Placental pericyte (primary cell): ENCODE measurements at places on chromosomes 7 and 10. TPM values are rescaled to one million over a fixed set of nuclear protein-coding genes. Genes with fewer than 3 reads are reported as not detected.

The PRPS1L1 gene
- not detected in 2 replicates for total RNA-seq

The PGAM2 gene
- 0.44 TPM in 1 of 2 replicates, not detected in the other for total RNA-seq

The SEMA3E gene
- total RNA-seq, result under 0.01 and 1.7 TPM in 2 replicates

The PTN gene
- 5.9 and 9.6 TPM in 2 replicates for total RNA-seq

The ANKRD30A gene
- under 0.01 TPM in 1 of 2 replicates, not detected in the other for total RNA-seq

The SKIDA1 gene
- total RNA-seq, result under 0.01 TPM in 1 of 2 replicates, not detected in the other

The CCL26 gene
- total RNA-seq, result 0.88 TPM in 1 of 2 replicates, not detected in the other

The PILRB gene
- total RNA-seq, result 7.0 and 19.8 TPM in 2 replicates

The KIAA1549 gene
- 2.4 and 3.3 TPM in 2 replicates for total RNA-seq

The FBXO24 gene
- total RNA-seq, result 0.66 and 0.86 TPM in 2 replicates

The NFKB2 gene
- total RNA-seq, result 30.4 and 45.1 TPM in 2 replicates

The CELF2 gene
- 2.7 and 11.6 TPM in 2 replicates for total RNA-seq

The IFIT2 gene
- 2.7 and 7.4 TPM in 2 replicates for total RNA-seq

The DPP6 gene
- total RNA-seq, result under 0.01 TPM in 1 of 2 replicates, not detected in the other

The NPSR1 gene
- total RNA-seq, result not detected in 2 replicates

The TMEM213 gene
- total RNA-seq, result not detected in 2 replicates

The CTBP2 gene
- total RNA-seq, result 97.5 and 148 TPM in 2 replicates

The ZC3HAV1L gene
- total RNA-seq, result 22.1 and 22.9 TPM in 2 replicates

The FAM131B gene
- total RNA-seq, result 0.44 and 1.1 TPM in 2 replicates
